Naive thymus-derived CD8-positive, alpha-beta T cell (primary cell): ENCODE measurements at places on chromosomes 6 and 20.

GRCh38 chr6:167146135-167146534 is 11.6 kb downstream of the GPR31 start:
- DNase-seq, result no peak

- DNase-seq, result no peak
Measured at GRCh38 chr6:160028487-160029275, 59.8 kb downstream of the IGF2R start.

- DNase-seq, result no peak
Measured at GRCh38 chr6:108661982-108662381, 101.3 kb downstream of the FOXO3 start.

DNA sequence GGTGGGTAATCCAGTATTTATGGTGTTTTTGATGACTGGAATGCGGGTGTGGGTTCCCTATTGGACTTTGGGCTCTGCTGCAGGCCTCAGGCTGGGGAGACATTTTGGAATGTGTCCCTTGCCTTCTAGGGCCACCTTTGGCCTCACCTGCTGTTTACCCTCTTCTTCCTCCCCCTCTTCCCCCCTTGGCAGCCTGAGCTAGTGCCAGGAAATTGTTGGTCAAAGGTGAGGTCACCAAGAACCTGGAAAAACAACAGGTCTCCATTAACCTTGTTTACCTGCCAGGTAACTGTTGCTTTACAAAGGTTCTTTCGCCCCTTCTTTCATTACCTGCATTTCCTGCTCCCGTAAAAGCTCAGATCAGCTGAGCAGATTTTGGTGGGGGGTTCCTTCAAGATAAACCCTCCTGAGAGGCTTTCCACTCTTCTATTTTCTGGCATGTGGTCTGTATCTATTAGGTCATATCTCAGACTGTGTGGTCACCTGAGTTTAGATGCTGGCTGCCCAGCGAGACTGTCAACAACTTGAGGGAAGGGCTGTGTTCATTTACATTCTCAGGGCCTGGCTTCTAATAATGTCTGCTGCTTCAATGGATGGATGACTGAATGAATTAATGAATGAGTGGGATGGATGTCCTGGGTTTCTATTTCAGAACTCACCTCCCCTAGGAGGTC is 34.7 kb downstream of the VEGFA start:
- no peak for DNase-seq

DNA sequence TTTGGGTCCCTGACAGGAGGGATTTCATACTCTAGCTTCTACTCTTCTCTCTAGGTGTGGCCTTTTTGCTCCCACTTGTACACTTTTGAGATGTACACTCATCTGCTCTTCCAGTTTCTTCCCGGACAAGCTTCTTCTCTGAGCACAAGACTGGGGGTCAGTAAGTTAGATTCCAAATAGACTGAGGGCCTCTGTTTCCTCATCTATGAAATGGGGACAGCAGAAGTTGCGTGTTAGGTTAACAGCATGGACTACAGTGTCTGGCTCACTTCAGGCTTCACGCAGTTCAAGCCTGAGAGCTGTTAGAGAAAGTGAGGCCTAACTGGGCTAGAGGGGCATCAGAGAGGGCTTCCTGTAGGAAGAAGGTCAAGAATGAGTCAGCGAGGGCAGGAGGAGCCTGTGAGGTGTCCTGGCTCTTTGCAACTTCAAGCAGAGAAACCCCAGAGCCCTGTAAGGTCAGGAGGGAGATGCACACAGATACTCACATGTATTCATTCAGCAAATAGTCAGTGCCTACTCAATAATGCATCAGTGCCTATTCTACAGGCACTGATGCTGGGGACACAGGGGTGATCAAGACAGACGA is 20.6 kb downstream of the XKR7 start:
- no peak for DNase-seq

DNA sequence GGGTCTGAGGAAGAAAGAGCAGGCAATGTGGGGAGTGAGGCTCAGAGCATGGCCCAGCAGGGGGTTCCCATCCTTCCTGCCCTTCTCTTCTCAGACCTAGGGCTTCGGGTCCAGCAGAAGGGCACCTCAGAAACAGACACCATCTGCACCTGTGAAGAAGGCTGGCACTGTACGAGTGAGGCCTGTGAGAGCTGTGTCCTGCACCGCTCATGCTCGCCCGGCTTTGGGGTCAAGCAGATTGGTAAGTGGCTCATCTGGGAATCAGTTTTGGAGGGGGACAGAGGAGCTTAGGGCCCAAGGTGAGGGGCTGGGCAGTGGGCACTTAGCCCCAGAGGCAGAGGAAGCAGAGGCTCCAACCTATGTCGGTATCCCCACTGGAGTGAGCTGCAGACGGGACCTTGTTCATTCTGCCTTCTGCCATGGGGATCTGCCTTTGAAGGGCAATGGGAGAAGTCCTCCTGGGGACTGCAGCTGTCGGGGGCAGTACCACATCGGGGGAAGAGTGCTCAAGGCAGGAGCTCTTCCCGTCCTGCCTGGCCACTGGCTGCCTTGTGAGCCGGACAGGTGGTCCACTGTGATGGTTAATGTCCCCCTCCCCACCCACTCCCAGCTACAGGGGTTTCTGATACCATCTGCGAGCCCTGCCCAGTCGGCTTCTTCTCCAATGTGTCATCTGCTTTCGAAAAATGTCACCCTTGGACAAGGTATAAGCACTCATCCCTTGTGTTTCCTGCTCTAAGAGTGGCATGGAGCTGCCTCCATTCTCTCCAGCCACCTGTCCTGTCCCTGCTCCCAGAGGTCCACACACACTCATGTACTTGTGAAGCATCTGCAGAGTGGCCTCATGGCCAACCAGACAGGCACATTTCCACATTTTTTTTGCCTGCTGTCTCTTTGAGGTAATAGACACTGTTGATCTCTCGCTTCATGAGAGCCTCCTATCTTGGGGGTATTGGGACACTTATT is 4.7 kb downstream of the CD40 start:
- no peak for DNase-seq

- DNase-seq, result no peak
Measured at GRCh38 chr20:35731469-35731788, 10.6 kb downstream of the RBM39 start.

DNA sequence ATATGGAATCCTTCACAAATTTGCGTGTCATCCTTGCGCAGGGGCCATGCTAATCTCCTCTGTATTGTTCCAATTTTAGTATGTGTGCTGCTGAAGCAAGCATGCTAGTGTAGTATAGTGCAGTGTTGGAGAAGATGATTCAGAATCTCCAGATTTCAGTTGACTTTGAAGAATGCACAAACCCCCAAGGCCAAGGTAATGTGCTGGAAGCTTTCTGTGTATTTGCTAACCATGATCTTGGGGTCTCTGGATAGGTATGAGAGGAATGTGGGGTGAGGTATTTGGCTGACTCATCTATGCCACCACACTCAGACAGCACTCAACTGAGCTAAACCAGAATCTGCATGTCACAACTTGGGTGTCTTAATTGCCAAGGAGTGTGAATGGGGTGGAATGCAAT is 42.6 kb upstream of the DEK start:
- no peak for DNase-seq

- DNase-seq, result no peak
Measured at GRCh38 chr6:26025047-26025893, 62.0 kb upstream of the HFE start.

- no peak for DNase-seq
Measured at GRCh38 chr6:110999634-111000270, 17.9 kb downstream of the RPF2 start.

- DNase-seq, result no peak
Measured at GRCh38 chr6:42264162-42264851, 46.6 kb upstream of the MRPS10 start.

DNA sequence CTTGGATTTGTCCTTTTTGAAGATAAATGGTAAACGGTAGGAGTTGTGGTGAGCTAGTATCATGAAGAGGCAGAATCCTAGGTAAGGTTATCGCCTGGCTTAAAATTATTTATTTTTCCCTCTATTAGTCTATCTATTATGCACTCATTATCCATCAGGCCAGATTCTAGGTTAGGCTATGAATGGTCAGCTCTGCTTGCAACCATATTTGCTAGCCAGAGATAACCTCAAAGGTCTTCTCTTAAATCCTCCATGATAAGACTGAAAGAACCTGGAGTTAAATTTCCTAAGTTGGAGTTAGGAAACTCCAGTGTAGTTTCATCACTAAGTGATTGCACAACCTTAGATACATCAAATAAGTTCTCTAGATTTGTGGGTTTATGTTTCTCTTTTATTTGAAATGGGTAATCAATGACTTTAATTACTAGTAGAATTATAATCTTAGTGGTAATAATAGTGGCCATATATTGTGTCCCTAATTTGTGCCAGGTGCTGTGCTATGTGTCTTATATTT is 302.1 kb upstream of the RUNX2 start:
- no peak for DNase-seq

GRCh38 chr6:156686301-156686994 is 90.7 kb upstream of the ARID1B start:
- peak; percentile 64 for DNase-seq

DNA sequence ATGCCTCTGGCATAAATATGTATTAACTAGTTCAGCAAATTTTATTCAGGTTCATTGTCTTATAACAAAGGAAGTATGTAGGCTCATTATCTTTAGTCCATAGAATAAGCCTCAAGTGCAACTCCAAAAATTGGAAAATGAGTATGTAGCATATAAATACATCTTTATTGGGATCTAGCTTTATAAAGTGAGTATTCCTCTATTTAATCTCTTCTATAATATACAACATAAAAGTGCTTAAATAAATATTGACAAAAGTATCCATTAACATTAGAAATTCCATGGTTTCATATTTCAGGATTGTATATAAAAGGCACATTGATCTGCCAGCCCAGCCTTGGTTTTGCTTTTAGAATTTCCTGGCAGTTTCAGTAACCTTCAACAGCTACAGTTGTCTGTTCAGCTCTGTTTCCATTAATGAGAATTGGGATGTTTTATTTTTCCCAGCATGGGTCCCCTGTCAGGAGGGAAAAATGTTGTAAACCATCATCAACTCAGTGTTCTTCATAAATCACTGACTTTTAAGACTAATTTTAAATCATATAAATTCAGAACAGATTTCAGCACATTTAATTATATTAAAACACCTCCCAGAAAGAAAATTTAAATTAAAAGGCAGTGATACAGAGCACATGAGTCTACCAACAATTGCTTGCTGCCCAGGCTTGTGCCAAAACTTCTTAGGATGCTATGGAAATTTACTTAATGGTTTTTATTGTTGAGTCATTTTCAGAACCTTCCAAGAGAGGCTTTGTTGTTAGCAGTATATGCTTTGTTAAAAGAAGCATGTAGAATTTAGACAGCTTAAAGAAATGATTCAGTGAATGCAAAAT is 119.7 kb downstream of the ADGRG6 start:
- no peak for DNase-seq

DNA sequence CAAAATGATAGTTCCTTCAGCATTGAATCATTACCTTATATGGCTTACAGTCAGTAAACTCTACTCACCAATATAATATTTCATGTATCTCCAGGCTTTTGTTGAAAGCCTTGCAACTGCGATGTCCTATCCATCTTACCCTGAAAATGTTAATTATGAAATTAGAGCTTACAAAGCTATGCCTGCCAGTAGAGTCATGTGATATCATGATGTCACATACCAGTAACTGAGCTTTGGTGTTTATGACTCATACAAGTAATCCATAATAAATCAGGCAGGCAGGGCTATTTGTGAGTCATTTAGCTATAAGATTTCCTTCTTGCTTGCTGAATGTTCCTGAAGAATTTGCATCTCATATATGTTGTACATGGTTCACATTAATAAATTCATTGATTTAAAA is 44.9 kb upstream of the FAM83B start:
- no peak for DNase-seq

GRCh38 chr20:62064770-62065673 is 659 bp downstream of the TAF4 start:
- no peak for DNase-seq

GRCh38 chr6:108650781-108651180 is 90.1 kb downstream of the FOXO3 start:
- no peak for DNase-seq

- DNase-seq, result no peak
Measured at GRCh38 chr6:3621411-3621810, 130.1 kb downstream of the PXDC1 start.

DNA sequence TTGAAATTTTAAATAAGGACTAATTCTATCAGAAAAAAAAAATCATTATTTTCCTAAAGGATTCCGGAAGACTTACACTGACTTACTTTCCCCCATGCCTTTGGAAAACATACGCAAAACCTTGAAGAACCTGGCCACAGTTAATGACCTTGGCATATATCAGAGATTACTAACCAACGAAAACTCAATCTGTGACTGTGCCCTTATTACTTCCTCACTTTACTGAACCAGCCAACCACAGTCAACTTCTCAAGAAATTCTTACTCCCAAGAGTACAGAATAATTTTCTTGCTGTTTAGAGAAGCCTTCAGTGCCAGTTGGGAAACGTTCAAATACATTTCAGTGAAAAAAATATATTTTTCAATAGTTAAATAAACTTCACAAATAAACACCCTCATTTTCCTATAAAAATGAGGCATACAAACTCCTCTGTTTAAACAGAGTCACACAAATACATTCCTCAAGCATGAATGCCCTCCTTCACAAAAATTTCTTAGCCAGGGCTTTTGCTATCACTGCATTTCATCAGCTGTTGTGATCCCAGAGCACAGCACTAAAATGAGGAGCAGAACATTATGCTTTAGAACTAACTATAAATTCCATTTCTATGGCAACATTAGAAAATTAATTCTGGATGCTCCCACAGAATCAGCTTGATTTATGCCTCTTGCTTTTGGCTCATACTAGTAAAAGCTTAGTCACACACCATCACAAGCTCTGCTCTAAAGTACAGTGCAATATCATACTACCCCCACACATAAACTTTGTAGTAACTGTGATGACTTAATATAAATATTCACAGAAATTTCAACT is 117.6 kb downstream of the DST start:
- no peak for DNase-seq
